ENCODE measurements at places on chromosomes 7 and 10. TPM values are rescaled to one million over a fixed set of nuclear protein-coding genes. Genes with fewer than 3 reads are reported as not detected.

The PDE6C gene
- total RNA-seq: not detected

The LIPF gene
- total RNA-seq: not detected

The PGAM1 gene
- total RNA-seq: 650 TPM

The OR2A12 gene
- total RNA-seq: not detected

The SEMA3C gene
- 75.5 TPM for total RNA-seq

Data from A549 treated with Hydrocortisone at 1 μM for 4 hours (cell line).